ENCODE measurements at places on chromosomes 6 and 20. TPM values are rescaled to one million over a fixed set of nuclear protein-coding genes. Genes with fewer than 3 reads are reported as not detected.

The POM121L2 gene
- not detected for total RNA-seq

The KCNK15 gene
- total RNA-seq = not detected

The LY6G6C gene
- total RNA-seq = not detected

The INSM1 gene
- total RNA-seq = not detected

The CCN6 gene
- total RNA-seq = not detected

The IPCEF1 gene
- not detected for total RNA-seq

The PROKR2 gene
- total RNA-seq = not detected

The TMEM239 gene
- total RNA-seq = not detected

The FHL5 gene
- total RNA-seq = not detected

The RNF217 gene
- 1.2 TPM for total RNA-seq

The DLL1 gene
- total RNA-seq = not detected
